Gastroesophageal sphincter (tissue), 4 donors: ENCODE measurements at places on chromosomes 2 and 18. TPM values are rescaled to one million over a fixed set of nuclear protein-coding genes. Genes with fewer than 3 reads are reported as not detected.

FSHR gene
- total RNA-seq, result not detected

UGT1A6 gene
- total RNA-seq, result 20.1 TPM

CRYBA2 gene
- not detected for total RNA-seq

FAM237A gene
- not detected for total RNA-seq

NOP58 gene
- total RNA-seq, result 33.2 TPM

TGFA gene
- total RNA-seq, result 5.0 TPM

PLA2R1 gene
- 9.2 TPM for total RNA-seq

C2orf68 gene
- 20.5 TPM for total RNA-seq

MEP1B gene
- not detected for total RNA-seq

DPP4 gene
- 6.7 TPM for total RNA-seq

NLRC4 gene
- 2.2 TPM for total RNA-seq

RAB1A gene
- total RNA-seq, result 67.7 TPM

GKN2 gene
- total RNA-seq, result not detected

KHK gene
- 1.2 TPM for total RNA-seq

CCDC102B gene
- 4.7 TPM for total RNA-seq

EIPR1 gene
- 11.3 TPM for total RNA-seq

ANO7 gene
- total RNA-seq, result 0.16 TPM

LOXHD1 gene
- total RNA-seq, result 0.15 TPM

LINC00305 gene
- total RNA-seq, result not detected

GCA gene
- 18.5 TPM for total RNA-seq

VWC2L gene
- 0.27 TPM for total RNA-seq

FER1L5 gene
- not detected for total RNA-seq

INHBB gene
- 2.7 TPM for total RNA-seq

SATB2 gene
- total RNA-seq, result 2.6 TPM

EML4 gene
- total RNA-seq, result 31.4 TPM

GALNT5 gene
- under 0.01 TPM for total RNA-seq

NCKAP1 gene
- 283 TPM for total RNA-seq

HRH4 gene
- not detected for total RNA-seq

CHST9 gene
- 7.2 TPM for total RNA-seq

WIPF1 gene
- total RNA-seq, result 32.2 TPM

SP110 gene
- 37.5 TPM for total RNA-seq

CLEC4F gene
- 1.1 TPM for total RNA-seq

ALMS1 gene
- 37.3 TPM for total RNA-seq

STON1 gene
- 263 TPM for total RNA-seq

LONRF2 gene
- 47.7 TPM for total RNA-seq

GBX2 gene
- not detected for total RNA-seq

CXCR1 gene
- not detected for total RNA-seq

CHRNG gene
- not detected for total RNA-seq

CAPN14 gene
- total RNA-seq, result 0.40 TPM

APLF gene
- total RNA-seq, result 9.2 TPM

GNLY gene
- 3.1 TPM for total RNA-seq

EN1 gene
- total RNA-seq, result not detected
